ENCODE measurements at places on chromosomes 4 and X.

- DNase-seq = no peak
Measured at GRCh38 chr4:181671672-181672071, 571.5 kb upstream of the TENM3 start.

GRCh38 chrX:48813644-48814043 is 11.8 kb downstream of the HDAC6 start:
- no peak for DNase-seq

DNA sequence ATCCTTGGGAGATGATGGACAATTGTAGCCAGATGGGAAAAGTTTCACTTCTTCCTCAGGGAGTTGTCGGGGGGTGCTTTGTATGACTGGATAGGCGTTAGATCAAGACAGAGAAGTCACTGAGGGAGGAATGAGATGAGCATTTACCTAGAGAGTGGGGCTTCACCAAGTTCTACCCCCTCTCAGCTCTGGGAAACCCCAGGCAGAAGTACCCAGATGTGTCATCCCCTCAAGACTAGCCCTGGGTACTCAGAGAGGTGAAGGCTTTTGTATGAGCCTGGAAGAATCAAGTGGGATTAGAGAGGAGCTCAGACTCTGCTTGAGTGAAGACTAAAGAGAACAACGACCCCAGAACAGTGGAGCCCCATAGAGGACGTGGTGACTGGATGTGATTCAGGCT is 1.9 kb downstream of the MAGEB1 start:
- DNase-seq = no peak

DNA sequence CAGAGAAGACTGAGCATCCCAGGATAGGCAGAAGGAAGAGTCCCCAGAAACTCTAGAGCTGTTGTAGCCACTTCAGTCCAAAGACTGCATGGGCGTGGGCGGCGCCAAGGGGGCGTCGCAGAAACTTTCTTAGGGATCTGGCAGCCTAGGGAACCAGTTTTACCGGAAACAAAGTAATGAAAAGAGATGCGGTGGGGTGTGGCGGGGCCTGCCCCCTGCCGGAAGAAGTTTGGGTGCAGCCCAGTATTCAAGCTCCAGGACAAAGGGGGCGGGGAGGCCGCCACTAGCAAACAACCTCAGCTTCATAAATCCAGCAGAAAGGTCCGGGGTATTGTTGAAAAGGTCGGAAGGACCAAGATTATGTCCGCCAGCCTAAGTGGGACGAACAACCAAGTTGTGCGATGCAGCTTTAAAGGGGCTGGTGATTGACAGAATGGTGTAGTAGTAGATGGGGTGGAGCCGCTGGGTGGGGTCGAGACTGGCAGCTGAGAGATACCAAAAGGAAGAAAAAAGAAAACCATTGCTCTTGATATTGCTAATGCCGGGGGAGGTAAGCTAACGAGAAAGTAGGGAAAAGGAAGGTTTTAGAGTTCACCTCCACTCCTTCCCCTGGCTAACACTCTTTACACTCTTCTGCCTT is 190.5 kb downstream of the RRAGB start:
- DNase-seq = peak; percentile 37

DNA sequence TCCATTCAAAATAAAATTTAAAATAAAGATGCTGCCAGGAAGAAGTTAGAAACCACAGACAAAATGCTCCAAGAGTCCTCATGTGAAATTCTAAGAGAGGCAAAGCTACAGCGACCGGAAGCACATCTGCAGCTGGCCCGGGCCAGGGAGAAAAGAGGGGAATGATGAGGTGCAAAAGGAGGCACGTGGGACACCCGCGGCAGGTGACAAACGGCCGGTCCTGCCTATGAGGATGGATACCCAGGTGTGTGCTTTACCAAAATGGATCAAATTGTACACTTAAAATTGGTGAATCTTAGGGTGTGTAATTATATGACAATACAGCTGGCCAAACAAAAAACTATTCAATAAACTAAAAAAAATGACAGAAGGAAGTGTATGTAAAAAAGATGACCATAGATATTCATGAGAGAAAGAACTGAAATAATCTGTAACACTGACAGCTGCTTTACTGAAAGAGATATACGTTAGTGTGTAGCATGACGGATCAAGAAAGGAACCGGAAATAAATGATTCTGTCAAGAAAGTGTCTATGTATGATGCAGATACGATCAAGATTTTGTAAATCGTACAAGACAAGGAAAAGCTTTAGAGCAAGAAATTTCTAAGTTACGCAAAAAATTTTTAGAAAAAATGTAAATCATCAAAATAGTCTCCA is 29.5 kb downstream of the PPP2R3B start:
- DNase-seq = no peak

DNA sequence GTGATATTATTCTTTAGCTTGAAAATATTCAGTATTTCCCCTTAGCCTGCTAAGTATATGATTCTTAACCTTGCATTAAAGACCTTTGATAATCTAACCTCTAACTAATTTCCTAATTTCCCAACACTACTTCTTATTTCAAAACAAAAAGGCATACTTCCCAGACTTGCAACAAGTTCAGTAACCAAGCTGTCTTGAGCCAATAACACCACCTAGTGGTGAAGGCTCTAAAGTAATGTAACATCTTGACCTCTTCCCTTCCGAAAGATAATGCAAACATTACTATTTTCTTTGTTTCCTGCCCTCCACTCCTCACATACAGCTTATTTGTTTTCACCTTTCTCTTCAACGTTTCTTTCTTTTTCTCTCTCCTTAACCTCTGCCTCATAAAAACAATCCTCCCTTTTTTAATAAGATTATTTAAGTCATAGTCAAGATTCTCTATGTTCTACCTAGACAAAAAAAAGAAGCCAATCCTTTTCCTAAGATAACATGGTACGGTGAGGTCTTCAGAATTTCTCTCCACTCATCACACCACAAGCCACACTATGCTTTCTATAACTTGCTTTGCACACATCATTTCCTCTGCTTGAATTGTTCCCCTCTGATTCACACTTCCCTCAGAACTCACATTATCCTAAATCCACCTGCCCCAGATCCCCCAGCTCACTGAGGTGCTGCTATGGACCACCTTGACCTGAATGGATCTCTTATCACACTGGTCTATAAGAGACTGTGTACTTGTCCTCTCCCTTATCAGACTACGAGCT is 3.5 kb downstream of the FAT1 start:
- no peak for DNase-seq

DNA sequence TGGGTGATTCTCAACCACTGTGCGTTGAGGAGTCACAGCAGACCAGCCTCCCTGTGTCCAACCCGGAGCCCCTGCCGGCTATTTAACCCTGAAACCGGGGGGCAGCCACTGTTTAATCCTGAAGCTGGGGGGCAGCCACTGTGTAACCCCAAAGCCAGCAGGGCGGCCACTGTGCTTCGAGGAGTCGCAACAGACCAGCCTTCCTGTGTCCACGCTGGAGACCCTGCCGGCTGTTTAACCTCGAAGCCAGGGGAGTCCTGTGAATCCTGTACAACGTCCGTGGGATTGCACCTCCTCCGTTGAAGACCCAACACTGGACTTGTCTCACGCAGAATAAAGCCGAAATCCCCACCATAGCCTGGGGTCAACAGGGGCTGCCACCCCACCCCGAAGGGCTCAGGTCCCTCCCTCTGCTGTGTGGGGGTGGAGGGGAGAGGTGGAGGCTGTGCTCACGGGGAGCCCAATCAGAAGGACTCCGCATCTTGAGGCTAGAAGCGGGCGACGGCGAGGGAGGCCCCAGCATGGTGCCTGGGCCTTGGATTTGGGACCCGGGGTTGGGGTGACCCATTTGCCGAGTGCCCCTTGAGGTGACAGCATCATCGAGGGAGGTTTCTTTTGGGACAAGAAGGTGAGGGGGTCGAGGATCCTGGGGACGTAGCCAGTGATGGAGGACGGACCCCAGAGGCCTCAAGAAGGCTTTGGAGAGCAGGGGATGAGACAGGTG is 94.9 kb downstream of the ADRA2C start:
- DNase-seq = no peak

DNA sequence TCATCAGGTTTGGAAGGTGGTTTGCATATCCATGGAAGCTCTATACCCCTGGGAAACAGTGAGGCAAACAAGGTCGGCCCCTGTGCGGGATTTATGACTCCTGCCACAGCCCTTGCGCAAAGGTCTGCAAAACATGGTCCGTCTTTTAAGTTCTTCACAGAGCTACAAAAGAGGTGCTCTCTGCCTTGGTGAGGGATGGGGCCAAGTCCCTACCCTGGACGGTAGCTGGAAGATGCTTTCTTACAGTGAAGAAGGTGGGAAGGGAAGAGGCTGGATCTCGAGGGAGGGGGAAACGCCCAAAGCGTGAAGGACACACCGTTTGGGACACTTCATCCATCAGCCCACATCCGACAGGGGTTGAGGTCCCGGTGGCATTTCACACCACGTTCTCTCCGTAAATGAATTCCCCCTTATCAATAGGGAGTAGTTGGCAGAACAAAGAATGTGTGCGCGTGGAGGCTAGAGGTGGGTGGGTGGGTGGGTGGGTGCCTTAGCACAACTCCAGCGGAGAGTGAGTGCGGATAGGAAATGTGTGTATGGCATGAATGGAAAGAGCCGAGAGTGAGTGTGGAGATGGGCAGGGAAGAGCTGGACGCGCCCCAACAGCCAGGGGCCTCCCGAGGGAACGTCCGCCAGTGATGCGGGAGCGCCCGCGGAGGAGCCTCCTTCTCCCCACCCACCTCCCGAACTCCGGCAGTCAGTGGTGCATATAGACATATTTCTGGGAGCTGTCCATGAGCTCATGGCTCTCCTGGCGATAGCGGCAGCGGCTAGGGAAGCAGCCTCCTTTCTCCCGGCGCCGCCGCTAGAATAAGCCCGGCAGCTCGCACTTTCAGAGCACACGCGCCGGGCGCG is 68.3 kb downstream of the LARP7 start:
- no peak for DNase-seq

GRCh38 chr4:14580061-14580460 is 422.2 kb upstream of the CPEB2 start:
- no peak for DNase-seq

DNA sequence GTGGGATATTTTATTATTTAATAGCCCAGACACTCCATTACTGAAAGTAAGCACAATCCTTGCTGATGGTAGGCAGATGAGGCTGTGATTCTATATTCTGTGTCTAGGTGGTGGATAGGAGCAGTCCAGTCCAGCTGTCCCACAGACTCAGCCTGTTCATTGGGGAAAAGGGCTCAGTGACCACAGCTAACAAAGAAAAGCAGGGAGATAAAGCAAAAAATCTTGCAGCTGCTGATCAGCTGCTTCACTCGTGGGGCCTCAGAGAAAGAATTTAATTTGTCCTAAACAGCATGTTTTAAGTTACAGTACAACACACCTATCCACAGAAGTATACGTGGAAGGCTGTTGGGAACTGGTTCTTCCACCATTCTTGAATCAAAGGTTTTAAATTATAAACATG is 40.7 kb upstream of the ANK2 start:
- no peak for DNase-seq

- DNase-seq = no peak
Measured at GRCh38 chr4:85761803-85762528, 287.0 kb downstream of the ARHGAP24 start.

- no peak for DNase-seq
Measured at GRCh38 chr4:100880011-100880410, 362.2 kb upstream of the EMCN start.

GRCh38 chrX:39012621-39013111 is 211.4 kb downstream of the MID1IP1 start:
- DNase-seq = no peak
